ENCODE measurements at places on chromosomes 16 and 17.

GRCh38 chr17:56257075-56257474, 103.8 kb downstream of the ANKFN1 start:
- no peak for DNase-seq

DNA sequence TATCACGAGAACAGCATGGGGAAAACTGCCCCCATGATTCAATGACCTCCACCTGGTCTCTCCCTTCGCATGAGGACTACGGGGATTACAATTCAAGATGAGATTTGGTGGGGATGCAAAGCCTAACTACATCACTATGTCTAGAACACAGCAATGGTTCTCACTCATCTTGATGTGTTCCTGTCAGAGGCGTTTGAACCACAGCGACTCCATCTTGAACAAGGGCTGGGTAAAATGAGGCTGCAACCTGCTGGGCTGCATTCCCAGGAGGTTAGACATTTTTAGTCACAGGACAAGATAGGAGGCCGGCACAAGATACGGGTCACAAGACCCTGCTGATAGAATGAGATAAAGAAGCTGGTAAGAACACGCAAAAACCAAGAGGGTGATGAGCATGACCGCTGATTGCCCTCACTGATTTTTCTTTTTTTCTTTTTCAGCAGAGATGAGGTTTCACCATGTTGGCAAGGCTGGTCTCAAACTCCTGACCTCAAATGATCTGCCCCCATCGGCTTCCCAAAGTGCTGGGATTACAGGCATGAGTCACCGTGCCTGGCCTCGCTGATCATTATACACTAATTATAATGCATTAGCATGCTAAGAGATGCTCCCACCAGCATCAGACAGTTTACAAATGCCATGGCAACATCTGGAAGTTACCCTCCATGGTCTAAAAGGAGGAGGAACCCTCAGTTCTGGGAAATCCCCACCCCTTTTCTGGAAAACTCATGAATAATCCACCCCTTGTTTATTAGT, 3.0 kb upstream of the PPY start:
- no peak for DNase-seq

DNA sequence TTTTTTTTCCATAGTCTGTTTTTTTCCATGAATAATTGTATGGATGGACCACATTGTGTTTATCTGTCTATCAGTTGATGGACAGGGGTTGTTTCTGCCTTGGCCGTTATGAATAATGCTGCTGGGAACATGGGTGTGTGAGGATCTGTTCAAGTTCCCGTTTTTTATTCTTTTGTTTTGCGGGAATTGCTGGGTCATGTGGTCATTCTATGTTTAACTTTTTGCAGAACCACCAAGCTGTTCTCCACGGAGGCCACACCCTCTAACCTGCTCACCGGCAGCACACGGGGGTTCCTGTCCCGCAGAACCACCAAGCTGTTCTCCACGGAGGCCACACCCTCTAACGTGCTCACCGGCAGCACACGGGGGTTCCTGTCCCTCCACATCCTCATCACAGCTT, 5.9 kb upstream of the MSLN start:
- no peak for DNase-seq

GRCh38 chr16:2813771-2814221, 3.2 kb upstream of the PRSS21 start:
- no peak for DNase-seq

DNA sequence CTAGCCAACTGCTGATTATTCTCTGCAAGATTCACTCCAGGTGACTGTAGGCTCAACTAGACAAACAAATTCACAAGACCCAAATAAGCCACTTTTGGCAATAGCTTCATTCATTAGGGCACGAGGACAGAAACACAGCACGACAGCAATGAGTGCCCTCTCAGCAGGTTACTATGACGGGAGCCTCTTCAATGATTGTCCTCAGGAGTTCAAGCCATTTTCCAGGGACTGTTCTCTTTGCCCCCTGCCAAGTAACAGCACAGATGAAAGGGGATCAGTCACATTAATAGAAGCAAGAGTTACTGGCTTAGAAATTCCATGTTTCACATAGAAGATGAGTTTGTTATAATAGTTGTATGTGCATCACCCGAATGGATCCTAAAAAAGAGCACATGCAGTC, 712.2 kb downstream of the CDH8 start:
- no peak for DNase-seq

DNA sequence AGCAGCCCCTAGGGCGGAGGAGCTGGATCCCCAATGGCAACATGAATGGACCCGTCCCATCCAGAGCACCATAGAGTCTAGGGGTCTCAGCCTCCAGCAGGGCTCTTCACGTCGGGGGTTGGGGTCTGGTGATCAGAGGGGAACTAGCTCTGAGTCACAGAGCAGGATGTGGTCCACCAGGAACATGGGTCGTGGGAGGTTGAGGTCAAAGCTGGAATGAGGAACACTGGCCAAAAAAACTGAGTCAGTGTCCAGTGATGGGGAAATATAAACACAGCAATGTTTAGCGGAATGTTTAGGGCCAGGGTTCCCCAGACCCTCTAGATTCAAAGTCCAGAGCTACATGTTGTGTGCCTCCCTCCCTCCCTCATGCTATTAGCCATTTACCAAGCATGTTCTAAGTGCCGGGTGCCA, 79.1 kb upstream of the C16orf82 start:
- DNase-seq = no peak

- DNase-seq = no peak
Measured at GRCh38 chr16:2452650-2453049, 7.3 kb upstream of the TEDC2 start.

DNA sequence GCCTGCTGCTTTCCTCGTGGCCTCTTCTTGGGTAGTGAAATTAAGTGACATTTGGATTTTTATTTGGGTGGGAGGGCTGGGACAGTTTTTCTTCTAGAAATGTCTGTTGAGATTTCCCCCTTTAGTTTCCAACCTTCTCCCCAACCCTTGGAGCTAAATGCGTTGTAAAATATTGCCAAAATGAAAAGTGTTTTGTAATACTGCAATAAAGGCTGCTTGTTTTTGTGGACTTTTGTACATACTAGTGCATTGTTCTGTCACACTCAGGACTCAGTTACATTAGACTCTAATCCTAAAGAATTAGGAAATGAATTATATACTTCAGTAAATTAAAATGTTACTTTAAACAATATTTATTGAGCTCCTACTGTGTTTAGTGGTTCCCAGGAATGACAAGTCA, 21.7 kb downstream of the HEATR9 start:
- DNase-seq = no peak

DNA sequence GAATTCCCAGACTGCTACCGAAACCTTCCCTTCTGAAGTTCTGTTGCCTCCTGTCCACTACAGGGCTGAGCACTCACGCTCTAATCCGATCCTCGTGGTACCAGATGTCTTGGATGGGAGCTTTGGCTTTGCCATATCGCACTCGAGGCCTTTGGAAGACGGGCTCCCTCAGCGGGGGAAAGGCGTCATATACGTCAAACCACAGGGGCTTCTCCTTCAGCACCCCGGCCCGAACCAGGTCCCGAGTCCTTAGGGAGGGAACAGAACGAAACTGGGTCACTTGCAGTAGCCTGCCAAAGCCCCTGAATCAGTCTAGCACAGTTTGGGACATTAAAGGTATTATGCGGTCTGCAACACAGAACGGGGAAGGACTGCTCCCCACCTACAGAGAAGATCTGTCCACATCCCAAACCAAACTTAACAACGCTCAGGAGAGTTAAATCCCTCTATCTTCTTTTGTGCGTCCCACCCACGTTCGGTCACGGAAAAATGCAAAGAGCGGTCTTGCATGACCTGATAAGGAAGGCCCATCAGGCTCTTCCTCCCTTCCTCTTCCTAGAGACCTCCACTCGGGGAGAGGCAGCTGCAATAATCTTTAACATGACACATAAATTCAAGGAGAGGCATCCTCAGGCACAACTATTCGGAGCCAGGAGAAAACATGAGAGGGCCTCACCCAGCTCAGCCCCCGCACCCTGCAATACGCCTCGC, 526 bp downstream of the MRPS23 start:
- DNase-seq = no peak

GRCh38 chr17:62105357-62105756, 40.3 kb upstream of the MED13 start:
- no peak for DNase-seq

GRCh38 chr17:28570716-28571360, 486 bp downstream of the PIGS start:
- DNase-seq = peak; percentile 11

GRCh38 chr17:73363442-73364154, 51.8 kb upstream of the CDC42EP4 start:
- DNase-seq = no peak

DNA sequence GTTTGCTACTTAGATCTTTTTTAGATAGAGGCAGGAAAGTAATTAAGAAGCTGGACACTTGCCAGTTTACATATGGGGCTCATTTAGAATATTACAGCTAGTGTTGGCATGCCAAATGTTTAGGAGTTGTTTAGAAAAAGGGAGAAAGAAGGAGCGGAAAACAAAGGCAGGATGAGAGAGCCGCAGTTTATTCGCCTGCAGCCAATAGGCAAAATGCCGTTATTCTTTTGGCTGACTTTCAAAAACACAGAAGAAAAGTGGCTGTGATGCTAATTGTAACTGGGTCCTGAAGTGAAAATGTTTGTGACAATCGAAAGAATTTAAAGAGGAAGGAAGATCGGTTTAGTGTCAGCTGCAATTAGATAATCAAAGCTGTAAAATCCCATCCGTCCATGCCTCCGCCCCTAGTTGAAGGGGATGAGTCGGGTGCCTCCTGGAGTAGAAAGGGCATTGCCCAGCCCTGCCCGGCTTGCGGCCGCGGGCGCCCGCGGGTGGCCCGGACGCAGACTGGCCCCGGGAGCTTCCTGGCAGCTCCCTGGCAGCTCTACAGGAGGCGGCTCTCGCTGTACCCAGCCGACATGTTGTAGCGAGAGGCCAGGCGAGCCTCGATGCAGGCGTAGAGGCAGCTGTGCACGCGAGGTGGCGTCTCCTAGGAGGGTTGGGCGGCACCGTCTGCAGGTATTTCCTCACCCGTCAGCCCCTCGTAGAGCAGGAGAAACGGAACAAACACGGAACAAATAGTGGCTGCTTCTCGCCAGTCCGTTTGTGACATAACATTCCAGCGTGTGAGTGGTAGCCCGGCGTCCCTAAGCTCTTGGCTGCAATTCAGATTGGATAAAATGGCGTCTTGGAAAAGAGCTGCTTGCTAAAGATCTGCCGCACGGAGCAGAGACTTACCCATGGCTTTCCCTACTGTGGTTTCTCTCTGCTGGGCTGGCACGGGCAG, 82.2 kb downstream of the TNRC6C start:
- peak; percentile 72 for DNase-seq

DNA sequence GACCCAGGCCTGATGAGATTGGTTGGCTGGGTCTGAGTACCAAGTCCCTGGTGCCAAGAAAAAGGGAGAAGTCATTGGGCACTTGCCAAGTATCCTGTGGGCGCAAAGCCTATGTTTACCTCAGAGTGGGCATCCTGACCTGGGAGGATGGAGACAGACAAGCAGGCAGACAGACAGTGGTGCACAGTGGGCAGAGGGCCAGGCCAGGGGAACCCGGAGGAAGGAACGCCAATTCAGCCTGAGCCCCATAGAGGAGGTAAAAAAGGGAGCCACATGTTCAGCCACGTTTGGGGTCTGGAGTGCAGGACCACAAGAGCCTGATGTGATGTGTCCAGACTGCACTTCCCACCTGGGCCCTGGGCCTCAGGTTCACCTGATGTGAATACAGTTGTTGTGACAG, 5.4 kb downstream of the PHKG2 start:
- DNase-seq = no peak

DNA sequence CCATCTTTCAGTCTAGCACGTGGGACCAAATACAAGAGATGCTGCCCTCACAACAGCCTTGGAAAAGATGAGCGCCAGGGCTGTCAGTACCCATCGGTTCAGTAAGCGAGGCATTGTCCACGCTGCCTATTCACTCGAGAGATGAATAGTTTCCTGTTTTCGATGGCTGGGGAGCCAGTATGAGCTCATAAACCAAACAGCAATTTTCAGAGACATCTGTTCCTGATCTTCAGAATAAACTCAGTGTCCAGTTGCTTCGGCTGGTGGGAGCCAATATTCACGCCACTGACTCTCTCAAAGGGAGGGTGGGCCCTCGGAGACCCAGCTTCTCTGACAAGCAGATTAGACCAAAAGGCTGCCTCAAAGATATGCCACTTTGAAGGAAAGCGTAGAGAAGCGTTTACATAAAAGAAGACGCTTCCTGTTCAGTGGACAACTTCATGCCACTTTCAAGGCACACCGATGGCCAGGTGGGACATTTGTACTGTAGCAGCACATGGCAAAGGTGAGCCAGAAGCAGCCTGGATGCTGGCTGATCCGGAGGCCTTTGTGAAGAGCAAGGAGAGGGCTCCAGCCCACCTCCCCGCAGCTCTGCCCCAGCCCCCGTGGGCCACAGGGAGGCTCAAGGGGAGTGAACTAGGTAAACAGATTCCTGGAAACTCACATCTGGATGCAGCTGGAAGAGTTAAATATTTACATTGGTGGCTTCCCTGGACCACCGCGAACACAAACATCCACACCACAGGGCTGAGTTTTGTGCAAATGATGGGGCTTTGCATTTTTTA, 6.0 kb downstream of the TIMM22 start:
- no peak for DNase-seq
